Activated T-helper 1 cell treated with anti-CD3 and anti-CD28 coated beads, Interleukin-12 subunit alpha, Interleukin-12 subunit beta, Interleukin-2, Interleukin-4 antibody, amounts not matched to agents 30 ng/mL and 10 ng/mL and 1 ng/mL, durations not matched to agents 14 hours and 24 hours and 36 hours (primary cell): ENCODE measurements at places on chromosomes 4 and X. TPM values are rescaled to one million over a fixed set of nuclear protein-coding genes. Genes with fewer than 3 reads are reported as not detected.

The RTL3 gene
- total RNA-seq: 0.07 TPM in 1 of 2 replicates, not detected in the other

DNA sequence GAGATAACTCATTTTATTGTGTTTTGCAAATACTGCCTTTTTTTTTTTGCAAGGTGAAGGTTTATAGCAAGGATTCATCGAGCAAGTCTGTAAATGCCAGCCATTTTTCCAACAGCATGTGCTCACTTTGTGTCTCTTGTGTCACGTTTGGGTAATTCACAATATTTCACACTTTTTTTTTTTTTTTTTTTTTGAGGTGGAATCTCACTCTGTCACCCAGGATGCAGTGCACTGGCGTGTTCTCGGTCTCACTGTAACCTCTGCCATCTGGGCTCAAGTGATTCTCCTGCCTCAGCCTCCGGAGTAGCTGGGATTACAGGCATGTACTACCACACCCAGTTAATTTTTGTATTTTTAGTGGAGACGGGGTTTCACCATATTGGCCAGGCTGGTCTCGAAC lies 1.9 kb downstream of the RNF4 start:
- H3K27ac ChIP-seq: peak overlapping the region; percentile 96
- peaks cover 33% of the 10 kb centered on the region for H3K4me1 ChIP-seq
- peak overlapping the region; percentile 95 for H3K4me3 ChIP-seq
- DNase-seq: no peak
- H3K36me3 ChIP-seq: peaks cover 37% of the 10 kb centered on the region

DNA sequence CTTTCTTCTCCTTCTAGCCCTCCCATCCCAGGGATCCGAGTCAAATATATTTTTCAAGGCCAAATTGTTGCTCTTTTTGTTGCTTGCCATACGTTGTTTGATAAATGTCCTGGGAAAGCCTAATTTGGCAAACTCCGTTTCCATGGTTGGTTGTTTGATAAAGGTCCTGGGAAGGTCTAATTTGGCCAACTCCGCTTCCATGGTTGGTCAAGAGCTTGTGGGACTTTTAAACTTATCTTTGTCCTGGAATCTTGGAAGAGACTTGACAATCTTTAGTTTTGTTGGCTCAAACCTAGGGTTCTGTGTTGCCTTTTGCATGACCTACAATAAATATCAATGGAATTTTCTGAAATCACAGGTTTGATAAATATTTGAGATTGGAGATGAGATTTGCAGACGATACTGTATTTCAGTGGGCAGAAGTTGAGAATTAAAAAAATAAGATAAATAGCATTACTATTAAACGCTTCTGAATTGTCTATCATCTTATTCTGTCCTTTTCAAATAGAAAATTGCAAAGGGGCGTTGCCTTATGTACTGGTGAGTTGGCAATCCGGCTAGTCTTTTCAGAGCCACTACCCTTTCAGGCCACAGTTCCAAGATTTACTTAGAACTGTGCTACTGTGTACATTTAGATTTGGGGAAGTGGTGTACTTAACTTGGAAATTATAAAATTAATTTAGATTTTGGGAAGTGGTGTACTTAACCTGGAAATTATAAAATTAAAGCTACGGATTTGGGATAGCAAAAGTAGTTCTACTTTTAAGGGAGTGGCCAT lies 804 bp downstream of the OSTC start:
- peak overlapping the region; percentile 99 for H3K4me3 ChIP-seq
- peaks cover 17% of the 10 kb centered on the region for H3K36me3 ChIP-seq
- no peaks in the 10 kb centered on the region for H3K27me3 ChIP-seq

- peaks cover 3% of the 10 kb centered on the region for H3K27me3 ChIP-seq
- H3K4me3 ChIP-seq: no peak overlapping the region
- no peak for DNase-seq
- no peaks in the 10 kb centered on the region for H3K4me1 ChIP-seq
- no peak overlapping the region for H3K27ac ChIP-seq
Observed at GRCh38 chr4:150126201-150126863, 48.1 kb downstream of the DCLK2 start.
